Natural killer cell treated with Interleukin-12 subunit alpha and Interleukin-12 subunit beta and Interleukin-15 and Interleukin-18, amount 100 ng/mL, for 72 hours (primary cell): ENCODE measurements at places on chromosomes 6 and 20.

DNA sequence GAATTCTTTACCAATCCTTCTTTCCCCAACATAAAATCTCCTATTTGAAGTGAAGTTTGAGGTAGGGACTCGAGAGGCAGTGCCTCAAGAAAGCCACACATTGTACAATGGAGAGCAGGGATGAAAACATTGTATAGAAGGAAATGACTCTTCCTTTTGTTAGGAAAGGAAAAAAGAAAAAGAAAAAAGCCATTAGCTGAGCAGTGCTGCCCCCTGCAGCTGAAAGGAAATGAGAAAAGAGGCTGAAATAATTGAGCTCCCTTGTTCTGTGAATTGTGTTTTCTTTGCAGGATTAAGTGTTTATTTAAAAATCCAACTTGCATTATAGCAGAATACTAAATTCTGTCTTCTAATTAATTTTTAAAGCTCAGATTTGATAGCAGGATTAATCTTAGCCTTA lies 162.9 kb upstream of the SASH1 start:
- no peak for DNase-seq

GRCh38 chr20:19110285-19110684 lies 102.2 kb upstream of the SLC24A3 start:
- DNase-seq = no peak

- no peak for DNase-seq
Measured at GRCh38 chr20:22617160-22617559, 32.8 kb upstream of the FOXA2 start.

DNA sequence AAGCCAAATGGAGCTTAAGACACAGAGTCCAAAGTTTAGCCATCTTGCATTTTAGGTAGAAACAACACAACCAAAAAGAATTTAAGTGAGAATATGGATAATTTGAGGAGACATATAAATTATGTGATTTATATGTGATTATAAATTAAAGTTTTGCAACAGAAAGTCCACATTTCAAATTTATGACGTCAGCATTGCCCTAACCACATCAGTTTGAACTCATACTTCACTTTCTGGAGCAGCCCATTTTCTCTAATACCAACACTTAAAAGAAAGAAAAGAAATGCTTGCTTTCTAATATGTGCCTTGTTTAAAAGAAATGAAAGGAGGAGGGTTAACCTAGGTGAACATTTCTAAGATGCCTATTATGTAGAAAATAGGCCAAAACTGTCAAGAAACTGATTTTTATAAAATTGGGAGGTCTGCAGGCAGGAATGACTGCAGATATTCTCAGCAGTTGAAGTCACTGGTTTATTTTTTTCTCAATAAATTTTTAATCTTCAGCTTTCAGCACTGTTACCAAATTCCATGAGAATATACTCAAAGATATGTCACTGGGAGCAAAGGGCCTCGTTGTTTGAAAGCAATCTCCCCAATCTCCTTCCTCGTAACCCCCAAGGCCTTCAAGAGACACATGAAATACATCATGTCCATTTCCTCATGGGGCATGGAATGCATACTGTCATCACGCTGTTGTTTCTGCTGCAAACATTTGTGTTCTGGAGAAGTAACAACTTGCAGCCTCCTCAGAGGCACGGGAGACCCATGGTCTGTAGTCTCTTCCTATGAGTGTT lies 137.8 kb downstream of the SOD2 start:
- DNase-seq = no peak

DNA sequence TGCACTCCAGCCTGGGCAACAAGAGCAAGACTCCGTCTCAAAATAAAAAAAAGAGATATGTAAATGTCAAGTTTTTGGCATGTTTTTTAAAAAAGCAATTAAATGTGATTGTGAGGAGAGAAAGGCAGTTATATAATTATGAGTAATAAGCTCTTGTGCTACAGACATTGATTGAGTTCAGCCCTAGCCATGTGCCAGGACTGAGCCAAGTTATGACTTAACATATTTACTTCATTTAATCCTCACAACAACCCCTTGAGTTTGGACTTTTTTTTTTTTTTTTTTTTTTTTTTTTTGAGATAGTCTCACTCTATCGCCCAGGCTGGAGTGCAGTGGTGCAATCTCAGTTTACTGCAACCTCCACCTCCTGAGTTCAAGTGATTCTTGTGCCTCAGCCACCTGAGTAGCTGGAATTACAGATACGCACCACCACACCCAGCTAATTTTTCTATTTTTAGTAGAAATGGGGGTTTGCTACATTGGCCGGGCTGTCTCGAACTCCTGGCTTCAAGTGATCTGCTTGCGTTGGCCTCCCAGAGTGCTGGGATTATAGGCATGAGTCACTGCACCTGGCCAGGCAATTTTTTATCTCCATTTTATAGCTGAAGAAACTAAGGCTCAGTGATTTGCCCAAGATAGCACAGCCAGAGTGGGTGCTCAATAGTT lies 15.0 kb upstream of the CSE1L start:
- DNase-seq = no peak

DNA sequence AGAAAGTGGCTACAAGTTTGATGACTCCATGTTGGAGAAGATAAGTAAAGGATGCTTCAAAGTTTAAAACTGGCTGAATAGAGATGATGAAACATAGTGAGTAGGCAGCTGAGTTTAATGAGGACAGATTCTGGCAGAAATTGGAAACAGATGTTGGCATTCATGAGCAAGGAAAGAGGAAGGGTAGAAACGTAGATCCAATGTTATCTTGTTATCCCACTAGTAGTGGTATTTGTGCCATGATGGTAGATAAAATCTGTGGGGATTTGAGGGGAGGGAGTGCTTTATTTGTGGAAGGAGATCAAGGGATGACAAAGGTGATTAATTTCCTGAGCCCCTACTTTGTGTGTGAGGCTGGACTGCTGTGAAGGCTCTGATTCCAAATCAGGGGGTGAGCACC lies 69.5 kb downstream of the MRAP2 start:
- DNase-seq = no peak

DNA sequence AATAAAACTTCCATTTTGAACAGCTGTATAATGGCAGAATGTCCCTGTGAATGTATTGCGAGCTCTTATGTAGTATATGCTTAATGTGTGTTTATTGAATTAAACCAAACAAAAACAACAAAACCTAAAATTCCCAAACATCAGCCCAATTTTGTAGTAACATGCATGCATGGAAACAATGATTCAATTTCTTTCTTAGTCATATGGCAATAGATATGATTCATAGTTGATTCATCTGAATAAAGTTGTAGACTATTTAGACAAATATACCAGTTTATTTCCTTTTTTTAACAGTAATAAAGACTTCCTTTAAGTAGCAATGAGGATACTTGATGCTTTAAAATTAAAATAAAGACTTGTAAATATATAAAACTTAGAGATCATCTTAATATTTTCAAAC lies 670.6 kb downstream of the CD109 start:
- no peak for DNase-seq

DNA sequence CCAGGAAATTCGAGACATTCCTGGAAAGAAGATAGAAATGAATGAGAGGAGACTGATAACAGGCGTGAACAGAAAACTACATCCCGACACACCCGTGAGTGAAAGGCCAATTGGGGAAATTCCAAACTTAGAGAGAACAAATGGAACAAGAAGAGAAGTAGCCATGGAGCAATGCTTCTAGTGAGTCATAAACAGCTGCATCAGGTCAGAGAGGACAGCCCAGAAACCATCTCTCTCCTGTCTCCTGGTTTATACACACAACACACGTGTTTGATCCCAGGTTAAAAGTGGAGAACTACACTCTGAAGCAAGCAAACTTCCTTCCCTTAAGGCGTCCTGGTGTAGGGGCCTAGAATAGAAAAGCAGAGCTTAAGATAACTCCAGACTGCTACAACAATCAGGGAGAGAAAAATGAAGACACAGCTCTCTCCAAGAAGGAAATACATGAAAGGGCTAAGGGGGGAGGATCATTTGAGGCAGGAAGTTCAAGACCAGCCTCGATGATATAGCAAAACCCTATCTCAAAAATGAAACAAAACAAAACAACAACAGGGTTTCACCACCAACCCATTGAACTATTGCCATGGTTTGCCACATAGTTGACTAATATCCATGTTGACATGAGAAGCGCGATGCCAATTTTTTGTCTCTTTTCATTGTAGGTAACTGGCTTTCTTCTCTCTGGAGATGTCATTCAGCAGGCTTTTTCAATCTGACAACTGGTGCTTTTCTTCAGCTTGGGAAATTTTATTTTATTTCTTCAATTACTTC lies 26.9 kb downstream of the NRN1 start:
- no peak for DNase-seq

DNA sequence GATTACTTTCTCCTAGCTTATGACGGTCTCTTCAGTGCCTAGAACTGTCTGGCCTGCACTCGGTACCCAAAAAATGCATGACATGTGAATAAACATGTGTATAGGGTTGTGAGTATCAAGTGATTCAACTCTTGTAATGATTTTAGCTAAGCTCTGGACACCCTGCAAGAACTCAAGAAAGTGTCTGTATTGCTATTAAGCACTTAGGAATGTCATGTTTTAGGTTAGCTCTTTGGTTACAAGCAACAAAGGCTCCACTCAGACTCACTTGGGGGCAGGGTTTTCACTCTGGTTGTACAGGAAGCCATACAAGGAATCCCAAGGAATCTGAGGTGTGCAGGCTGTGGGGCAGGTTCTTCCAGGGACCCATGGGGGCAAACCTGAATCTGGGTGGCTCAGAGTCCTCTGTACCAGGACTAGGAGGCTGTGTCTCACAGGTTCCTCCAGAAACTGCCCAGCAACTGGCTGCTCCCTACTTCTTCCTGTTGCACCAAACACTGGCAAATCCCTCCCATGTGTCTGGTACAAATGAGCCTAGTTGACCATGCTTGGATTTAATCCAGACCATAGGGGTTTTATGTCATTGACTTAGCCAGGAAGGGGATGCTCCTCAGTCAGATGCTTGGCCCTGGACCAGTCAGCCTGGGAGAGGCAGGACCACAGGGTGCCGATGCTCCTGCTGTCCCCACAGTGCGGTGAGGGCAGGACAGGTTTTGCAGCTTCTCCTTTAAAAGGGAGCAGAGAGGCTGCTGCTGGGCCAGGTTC lies 77.9 kb upstream of the CDH4 start:
- no peak for DNase-seq

DNA sequence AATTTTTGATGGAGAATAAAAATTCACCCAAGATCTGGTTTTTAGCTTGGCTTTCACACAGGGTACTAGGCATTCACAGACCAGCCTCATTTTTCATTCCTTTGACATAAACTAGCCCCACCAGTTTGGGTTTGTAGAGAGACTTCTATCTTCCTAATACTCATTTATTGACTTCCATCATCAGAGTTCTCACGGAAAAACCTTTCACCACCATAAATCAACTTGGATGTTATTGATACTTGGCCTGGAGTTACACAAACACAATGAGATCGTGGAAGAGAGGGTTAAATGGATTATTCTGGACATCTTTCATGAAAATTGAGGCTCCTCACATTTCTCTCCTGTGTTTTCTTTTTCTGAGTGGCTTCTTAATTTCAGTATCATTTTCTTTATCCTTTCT lies 26.8 kb upstream of the EDN1 start:
- DNase-seq = no peak

DNA sequence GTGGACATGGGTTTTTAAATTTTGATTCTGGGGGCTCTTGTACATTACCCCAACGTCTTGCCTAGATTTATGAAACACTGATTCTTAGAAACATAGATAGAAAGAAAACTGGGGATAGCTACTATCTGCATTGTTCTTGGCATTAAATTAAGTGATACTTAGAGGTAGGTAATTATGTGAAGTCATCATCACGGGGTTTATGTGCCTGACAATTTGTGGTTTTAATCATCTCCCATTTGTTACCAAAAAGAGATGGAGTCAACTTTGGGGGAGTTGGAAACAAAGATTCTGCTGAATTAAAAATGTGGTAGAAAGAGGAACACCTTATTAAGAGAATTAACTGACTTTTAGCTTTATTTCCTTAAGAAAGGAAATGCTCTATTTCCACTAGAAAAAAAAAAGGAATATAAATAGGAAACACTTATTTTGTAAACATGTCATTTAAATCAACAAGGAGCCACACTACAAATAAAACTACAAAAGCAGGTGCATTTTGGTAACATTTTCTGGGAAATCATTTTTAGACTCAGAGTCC lies 5.6 kb downstream of the TNFAIP3 start:
- no peak for DNase-seq

GRCh38 chr6:116217069-116217468 lies 36.8 kb downstream of the TSPYL4 start:
- DNase-seq = no peak

DNA sequence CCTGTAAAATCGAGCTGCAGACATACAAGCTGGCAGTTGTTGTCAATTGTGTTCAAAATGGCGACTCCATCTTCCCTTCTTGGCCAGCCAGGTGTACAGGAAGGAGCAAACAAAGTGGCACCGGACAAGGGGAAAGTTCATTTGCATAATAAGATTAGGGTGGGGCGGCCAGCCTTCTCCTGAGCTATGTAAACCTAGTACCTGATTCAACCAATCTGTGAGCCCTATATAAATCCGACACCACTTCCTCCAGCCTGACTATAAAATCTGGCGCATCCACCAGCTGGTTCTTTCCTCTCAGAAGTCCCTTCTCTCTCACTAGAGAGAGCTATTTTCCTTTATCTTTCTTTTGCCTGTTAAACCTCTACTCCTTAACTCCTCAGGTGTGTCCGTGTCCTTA lies 8.1 kb upstream of the HBS1L start:
- DNase-seq = no peak

- no peak for DNase-seq
Measured at GRCh38 chr6:16979677-16980370, 122.0 kb upstream of the STMND1 start.

DNA sequence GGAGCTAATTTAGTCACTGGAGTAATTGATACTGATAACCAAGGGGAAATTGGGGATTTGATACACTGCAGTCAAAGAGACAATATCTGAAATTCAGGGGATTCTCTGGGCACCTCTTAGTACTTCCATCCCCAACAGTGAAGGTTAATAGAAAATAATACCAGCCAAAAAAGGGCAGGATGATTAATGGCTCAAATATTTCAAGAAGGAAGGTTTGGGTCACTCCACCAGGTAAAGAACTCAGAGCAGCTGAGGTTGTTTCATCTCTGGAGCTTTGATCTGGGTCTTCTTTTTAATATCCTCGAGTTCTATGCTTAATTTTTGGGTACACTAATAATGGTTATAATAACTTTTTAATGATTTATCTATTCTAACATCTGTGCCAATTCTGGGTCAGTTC lies 70.8 kb downstream of the CDKAL1 start:
- no peak for DNase-seq
